ENCODE measurements at places on chromosomes 4 and X. TPM values are rescaled to one million over a fixed set of nuclear protein-coding genes. Genes with fewer than 3 reads are reported as not detected.

Gene ETNPPL
- total RNA-seq, result not detected

Gene IL2RG
- 4.4 TPM for total RNA-seq

Gene PLP1
- total RNA-seq, result 21.3 TPM

Gene GPRIN3
- total RNA-seq, result 9.8 TPM

Gene GABRQ
- total RNA-seq, result 0.06 TPM

Gene PPP4R3C
- not detected for total RNA-seq

Gene CTAG2
- not detected for total RNA-seq

Gene SHOX
- not detected for total RNA-seq

GRCh38 chr4:43843501-43843900 lies 605.1 kb downstream of the KCTD8 start:
- no peak for DNase-seq

DNA sequence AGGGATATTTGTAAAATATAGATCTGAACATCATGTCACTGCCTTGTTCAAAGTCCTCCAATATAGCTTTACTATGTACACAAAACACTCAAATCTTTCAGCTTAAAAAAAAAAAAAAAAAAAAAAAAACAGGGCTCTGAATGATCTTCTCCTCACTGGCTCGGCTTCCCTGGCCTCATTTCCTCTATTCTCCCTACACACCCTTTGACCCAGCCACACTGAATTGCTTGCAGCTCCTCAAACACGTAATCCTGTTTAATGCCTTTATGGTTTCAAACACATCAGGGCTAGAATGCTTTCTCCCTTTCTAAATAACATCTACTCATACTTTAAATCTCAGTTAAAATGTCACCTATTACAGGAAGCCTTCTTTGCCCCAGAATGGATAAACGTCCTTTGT lies 60.8 kb downstream of the MTMR8 start:
- DNase-seq, result no peak

DNA sequence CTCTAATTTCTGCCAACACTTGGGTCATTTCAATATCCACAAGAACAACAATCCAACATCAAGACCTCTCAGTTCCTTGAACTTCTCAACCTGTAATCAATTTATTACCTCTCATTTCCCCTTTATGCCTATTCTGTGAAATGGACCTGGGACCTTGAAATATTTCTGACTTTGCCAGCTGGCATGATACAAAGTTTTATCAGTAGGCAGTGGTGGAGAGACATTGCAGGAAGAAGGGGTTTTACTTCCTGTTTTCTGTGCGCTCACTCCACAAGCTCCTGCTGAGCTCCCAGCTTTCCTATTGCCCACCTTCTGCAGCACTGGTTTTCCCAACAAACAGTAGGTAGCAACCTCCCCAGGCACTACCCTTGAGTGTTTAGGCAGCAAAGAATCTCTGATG lies 3.5 kb upstream of the ARHGEF6 start:
- DNase-seq, result no peak

DNA sequence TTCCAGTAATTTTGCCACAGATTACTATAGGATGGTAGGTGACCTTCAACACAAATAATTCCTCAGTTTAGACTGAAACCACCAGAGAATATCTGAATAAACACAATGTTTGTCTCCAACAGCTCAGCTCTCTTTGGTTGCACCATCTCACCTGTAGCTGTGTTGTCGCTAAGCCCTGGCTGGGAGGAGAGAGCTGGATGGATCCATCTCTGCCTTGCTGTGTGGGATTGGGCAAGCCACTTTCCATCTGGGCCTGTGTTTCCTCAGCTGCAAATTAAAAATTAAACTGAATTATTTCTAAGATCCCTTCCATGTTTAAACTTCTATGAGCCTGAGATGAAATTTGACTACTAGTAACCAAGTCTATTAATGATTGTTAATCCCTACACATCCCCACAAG lies 310.2 kb downstream of the FBXW7 start:
- DNase-seq, result no peak

DNA sequence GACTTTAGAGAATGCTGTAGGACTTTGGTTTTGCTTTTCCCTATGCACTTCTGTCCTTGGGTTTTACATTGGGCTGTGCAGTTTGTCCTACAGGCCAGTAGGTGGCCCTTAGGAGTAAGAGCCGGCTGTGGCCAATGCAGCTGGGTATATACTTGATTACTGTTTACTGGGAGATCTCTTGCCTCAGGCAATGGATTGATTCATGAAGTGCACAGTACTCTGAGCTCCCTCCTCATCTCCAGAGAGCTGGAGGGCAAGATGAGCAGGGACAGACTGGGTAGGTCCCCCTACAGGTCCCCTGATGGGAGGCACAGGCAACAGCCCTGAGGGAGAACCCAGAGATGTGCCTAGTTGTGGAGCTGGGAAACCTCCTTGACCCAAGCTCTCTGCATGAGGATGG lies 103.8 kb upstream of the QRFPR start:
- DNase-seq, result no peak

GRCh38 chr4:165489786-165490185 lies 111.0 kb downstream of the CPE start:
- DNase-seq, result no peak

DNA sequence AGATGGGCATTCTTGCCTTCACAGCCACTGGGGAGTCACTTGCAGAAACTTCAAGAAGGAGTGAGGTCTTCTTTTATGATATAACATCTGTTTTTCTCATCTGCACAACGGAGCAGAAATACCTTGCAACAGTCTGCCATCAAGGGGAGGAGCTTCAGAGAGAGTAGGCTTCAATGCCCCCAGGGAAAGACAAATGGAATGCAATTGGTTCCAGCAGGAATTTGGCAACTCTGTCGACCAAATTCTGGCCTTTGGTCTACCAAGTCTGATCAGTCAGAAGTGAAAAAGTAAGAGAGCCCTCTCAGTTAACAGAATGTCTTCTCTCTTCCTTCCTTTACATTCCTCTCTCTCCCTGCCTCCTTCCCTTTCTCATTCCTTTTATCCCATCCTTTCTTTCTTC lies 229.3 kb downstream of the IDS start:
- no peak for DNase-seq

- no peak for DNase-seq
These were observed 783.5 kb downstream of the PCDH18 start for GRCh38 chr4:136748773-136749172.

DNA sequence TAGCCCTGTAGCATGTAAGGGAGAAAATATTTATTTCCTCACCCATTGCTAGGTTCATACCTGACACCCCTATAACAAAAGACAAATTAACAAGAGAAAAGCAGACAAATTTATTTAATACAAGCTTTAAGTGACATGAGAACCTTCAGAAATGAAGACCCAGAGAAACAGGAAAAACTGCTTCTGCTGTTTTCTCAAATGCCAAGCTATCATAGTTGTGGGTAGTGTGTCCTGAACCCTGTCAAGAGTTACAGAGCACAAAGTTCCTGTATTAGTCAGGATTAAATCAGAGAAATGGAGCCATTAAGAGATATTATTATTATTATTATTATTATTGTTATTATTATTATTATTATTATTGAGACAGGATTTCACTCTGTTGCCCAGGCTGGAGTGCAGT lies 17.5 kb downstream of the CCDC160 start:
- no peak for DNase-seq

DNA sequence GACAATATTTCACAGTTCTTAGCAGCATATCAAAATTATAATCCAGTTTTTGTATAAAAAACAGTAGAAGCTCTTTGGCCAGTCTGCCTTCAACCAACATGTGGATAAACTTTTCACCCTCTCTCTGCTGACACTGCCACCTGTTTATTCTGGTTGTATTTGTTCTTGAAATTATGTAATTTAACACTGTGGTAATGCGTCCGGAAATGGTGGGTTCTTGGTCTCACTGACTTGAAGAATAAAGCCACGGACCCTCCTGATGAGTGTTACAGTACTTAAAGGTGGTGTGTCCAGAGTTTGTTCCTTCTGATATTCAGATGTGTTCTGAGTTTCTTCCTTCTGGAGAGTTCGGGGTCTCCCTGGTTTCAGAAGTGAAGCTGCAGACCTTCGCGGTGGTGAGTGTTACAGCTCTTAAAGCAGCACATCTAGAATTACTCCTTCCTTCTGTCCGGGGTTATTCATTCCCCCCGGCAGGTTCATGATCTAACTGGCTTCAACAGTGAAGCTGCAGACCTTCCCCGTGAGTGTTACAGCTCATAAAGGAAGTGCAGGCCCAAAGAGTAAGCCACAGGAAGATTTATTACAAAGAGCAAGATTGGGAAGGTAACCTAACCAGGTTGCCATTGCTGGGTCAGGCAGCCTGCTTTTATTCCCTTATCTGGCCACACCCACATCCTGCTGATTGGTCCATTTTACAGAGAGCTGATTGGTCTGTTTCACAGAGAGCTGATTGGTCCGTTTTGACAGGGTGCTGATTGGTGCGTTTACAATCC lies 15.7 kb downstream of the FAM184B start:
- DNase-seq, result no peak

GRCh38 chr4:152784490-152785350 lies 5.0 kb downstream of the ARFIP1 start:
- no peak for DNase-seq

- no peak for DNase-seq
These were observed 2085.4 kb downstream of the ARAP2 start for GRCh38 chr4:34158878-34159277.

DNA sequence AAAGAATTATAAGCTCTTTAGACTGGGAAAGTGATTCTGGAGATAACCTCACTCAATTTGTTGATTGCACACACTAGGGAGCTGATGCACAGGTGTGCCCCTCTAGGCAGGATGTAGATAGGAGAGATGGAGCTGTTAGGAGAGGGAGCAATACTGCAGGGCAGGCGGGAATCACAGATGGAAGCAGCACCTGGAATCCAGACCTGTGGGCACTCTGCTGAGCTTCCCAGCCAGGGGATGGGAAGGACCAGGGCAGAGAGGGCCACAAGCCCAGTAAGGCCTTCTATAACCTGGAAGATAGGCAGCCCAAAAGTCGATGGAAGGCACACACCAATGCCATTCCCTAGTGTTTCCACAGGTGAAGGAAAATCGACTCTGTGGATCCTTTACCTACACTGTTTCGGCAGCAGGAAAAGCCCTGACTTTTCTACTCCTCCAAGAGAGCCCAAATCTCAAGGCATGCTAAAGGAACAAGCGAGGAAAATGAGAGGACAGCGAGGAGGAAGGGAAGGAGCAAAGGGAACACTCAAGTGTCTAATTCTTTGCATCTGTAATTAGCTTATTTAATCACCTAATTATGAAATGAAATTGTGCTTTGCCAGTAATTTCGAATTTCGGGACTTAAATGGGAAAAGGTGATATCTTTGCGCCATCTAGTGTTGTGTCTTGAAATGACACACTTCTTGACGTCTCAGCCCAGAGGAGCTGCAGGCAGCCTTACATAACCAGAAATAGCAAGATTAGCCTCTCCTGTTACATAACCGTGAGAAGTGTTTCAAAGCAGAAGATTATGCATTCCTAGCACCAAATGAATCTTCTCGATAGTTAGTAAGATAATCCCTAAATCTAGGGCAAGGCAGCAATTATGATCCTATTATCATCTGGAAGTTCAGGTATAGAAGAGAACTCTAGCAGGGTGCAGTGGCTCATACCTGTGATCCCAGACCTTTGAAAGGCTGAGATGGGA lies 31.0 kb upstream of the TLR3 start:
- no peak for DNase-seq

GRCh38 chr4:24112466-24112865 lies 222.6 kb upstream of the PPARGC1A start:
- DNase-seq, result no peak

DNA sequence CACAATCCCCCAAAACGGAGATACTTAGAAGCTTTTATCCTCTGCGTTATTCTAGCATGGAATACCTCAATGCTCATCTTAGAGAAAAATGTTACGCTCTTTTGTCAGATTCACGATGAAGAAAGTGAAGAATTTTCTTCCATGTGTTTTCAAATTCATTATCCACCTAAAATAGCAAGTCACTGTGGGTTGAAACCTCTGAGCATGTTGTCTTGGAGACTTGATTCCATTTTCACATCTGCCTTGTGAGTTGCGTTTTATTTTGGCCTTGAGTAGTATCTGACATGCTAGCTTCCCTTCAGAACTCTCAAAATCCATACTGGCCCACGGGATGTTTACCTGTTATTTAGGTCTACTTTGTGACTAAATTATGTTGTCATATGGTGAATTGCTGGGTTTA lies 66.3 kb downstream of the C4orf46 start:
- no peak for DNase-seq

GRCh38 chr4:165386328-165386727 lies 7.5 kb downstream of the CPE start:
- no peak for DNase-seq

- DNase-seq, result no peak
These were observed 277.9 kb downstream of the ADGRA3 start for GRCh38 chr4:22237846-22238494.

- DNase-seq, result no peak
These were observed 38.0 kb upstream of the CRMP1 start for GRCh38 chr4:5930876-5931275.
